ENCODE measurements at places on chromosomes 2 and 18.
A peak's percentile ranks its signal among the peaks of the same experiment; 100 is the strongest.

GRCh38 chr2:210007895-210008294, 5.5 kb downstream of the RPE start:
- no peak for DNase-seq

DNA sequence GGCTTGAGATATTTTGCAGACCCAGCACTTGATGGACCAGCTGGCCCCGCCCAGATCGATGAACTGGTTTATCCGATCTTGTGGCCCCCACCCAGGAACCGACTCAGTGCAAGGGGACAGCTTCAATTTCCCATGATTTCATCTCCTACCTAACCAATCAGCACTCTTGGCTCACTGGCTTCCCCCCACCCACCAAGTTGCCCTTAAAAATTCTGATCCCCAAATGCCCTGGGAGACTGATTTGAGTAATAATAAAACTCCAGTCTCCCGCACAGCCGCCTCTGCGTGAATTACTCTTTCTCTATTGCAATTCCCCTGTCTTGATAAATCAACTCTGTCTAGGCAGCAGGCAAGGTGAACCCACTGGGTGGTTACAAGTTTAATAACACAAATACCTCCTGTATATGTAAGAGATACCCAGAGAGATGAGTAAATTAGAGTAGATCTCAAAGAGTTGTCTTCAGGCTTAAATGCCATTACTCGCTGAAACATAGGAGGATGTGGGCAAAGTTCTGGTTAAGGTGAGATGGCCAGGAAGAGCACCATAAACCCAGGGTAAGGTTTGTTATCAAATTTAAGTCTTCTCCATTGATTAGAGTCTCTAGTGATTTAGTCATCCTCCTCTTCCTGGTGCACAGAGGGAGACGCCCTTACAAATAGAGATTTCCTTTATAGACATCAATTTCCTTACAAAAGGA, 222.8 kb downstream of the ARL4C start:
- no peak for DNase-seq

- DNase-seq = no peak
These were observed 34.3 kb downstream of the MSH2 start for GRCh38 chr2:47437287-47437686.

DNA sequence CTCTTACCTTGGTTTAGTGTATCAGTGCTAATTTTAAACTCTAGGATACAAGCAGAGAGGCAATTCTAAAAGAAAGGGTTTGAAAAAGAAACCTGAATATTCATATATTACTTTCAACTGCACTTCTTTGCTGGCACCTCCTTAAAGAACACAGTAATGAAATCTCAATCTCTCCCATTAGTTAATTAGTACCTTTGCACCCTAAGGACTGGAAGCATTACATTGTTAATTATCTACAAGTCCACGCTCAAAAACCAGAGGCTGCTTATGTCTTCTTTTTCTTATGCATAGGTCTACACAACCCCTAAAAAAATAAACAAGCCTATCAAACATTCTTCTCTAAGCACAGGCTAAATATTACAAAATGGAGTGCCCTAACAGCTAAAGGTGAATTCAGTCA, 20.2 kb downstream of the EPHA4 start:
- DNase-seq = no peak

- DNase-seq = no peak
These were observed 48.1 kb upstream of the TNFRSF11A start for GRCh38 chr18:62277045-62277444.

GRCh38 chr2:222082201-222082600, 216.6 kb downstream of the PAX3 start:
- no peak for DNase-seq

DNA sequence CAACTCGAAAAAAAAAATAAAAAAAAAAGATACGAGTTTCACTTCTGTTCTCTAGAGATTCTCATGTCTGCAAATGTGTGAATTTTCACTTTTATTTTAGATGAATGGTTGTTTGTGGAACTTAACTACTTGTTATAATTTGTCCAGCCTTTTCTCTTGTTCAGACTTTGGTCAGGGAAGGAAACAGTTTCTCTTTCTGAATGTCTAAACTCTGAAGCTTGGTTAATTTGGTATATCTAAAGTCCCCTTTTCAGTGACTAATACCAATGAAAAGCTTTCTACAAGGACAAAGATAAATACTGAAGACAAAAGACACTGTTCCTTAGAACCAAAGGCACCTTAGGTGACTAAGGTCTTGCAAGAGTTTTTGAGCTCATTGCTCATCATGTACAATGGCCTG, 144.4 kb upstream of the PIEZO2 start:
- no peak for DNase-seq

DNA sequence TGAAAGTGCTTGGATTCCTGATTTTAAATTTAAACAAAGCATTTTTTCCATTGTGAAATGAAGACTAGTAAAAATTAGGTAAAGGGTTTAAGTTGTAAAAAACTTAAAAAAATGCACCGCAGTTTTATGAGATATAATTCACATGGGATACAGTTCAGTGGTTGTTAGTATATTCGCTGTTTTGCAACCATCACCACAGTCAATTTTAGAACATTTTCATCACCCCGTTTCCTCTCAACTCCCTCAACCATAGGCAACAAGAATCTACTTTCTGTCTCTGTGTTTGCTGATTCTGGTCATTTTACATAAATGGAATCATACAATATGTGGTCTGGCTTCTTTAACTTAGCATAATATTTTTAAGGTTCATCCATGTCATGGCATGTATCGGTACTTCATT, 4.0 kb downstream of the DGKD start:
- DNase-seq = no peak

GRCh38 chr18:857986-858385, 45.9 kb upstream of the YES1 start:
- no peak for DNase-seq

DNA sequence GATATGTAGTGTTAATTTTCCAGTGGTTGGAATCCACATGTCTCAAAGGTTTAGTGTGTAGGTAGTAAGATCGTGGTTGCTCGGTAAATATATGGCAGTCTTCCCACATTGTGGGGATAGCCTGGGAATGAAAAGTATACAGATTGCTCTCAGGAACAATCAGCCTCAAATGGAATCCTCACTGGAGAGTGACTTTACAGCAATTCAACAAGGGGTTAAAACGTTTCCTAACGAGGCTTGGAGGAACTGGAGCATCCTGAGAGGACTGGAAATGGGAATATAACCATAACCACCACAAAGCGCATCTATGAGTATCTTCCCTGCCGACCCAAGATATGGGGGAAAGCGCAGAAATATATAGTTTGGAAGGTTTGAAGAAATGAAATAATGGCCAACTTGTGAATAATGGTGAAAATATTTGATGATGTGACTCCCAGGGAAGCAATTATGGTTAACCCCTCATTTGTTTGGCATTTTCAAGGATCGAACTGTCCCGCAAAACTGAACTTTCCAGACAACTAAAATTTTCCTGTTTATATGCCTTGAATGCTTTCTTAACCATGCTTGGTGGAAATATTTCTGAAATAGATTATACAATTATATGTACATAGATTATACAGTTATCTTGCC, 100.7 kb upstream of the FOSL2 start:
- DNase-seq = no peak

- DNase-seq = no peak
These were observed 138.6 kb upstream of the SIX3 start for GRCh38 chr2:44802777-44803424.

GRCh38 chr2:109383505-109384307, 230.1 kb downstream of the SEPTIN10 start:
- DNase-seq = no peak

GRCh38 chr2:191818725-191819350, 28.1 kb downstream of the CAVIN2 start:
- DNase-seq = no peak

GRCh38 chr2:182831101-182831500, 35.3 kb downstream of the FRZB start:
- no peak for DNase-seq

- peak; percentile 20 for DNase-seq
These were observed 38.5 kb downstream of the PNO1 start for GRCh38 chr2:68196120-68196716.

DNA sequence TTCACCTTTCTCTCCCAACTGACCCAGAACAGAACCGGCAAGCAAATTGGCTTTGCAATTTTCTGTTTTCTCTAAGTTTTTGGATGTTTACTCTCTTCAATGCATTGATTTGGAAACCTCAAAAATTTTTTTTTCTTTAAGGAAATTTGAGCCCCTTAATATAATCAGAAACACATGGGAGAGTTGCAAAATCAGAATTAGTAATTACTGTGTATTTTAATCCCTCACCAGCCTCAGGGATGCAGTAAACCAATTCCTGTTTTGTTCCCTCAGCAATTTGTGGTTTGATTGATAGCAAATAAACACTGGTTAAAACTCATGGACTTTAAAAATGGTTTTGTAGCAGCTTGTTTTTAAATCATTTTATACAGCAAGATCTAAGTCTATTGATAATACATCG, 281.5 kb downstream of the NEDD4L start:
- no peak for DNase-seq

- peak; percentile 42 for DNase-seq
These were observed 187.7 kb upstream of the CXCR4 start for GRCh38 chr2:136305517-136306192.

GRCh38 chr2:220811952-220812570, 760.0 kb downstream of the EPHA4 start:
- no peak for DNase-seq

GRCh38 chr2:26986576-26986975, 16.1 kb downstream of the MAPRE3 start:
- DNase-seq = no peak

- no peak for DNase-seq
These were observed 9.8 kb upstream of the DNAJC27 start for GRCh38 chr2:24981411-24982136.

DNA sequence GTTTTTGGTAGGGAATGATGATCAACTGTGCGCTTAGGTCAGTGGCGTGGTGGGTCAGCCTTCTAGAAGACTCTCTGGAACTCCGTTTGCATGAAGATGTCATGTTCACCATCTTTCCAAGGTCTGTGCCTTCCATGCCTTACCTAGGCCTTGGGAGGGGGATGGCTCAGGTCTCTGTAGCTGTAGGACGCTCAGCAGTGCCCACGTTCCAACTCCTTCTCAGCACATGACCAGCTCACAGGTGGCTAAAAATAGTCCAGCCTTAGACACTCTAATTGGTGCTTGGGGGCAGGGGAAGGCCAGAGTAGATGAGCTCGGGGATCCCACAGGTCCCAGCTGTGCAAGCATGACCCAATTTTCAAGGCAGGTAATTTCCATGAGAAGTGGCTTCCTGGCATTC, 42.3 kb upstream of the TEX51 start:
- no peak for DNase-seq

DNA sequence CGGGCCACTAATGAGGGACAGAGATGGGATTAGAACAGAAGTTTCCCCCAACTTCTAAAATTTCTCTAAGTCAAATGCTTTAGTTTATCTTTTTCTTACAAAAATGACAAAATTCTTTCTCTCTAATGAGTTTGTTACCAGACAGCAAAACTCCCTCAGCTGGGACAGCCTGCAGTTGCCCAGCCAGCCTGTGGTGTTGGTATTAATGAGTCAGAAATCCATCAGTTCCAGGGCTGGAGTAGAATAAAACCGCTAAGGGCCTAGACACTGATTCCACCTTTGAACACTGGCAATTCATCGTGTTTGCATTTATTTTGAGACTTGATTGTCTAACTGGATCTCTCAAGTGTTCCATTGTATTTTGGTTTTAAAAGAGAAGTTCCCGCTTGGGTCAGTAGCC, 38.3 kb upstream of the SMAD2 start:
- no peak for DNase-seq

GRCh38 chr18:75728621-75729020, 301.1 kb upstream of the SMIM21 start:
- no peak for DNase-seq

- no peak for DNase-seq
These were observed 14.2 kb upstream of the LIPG start for GRCh38 chr18:49547701-49548100.

DNA sequence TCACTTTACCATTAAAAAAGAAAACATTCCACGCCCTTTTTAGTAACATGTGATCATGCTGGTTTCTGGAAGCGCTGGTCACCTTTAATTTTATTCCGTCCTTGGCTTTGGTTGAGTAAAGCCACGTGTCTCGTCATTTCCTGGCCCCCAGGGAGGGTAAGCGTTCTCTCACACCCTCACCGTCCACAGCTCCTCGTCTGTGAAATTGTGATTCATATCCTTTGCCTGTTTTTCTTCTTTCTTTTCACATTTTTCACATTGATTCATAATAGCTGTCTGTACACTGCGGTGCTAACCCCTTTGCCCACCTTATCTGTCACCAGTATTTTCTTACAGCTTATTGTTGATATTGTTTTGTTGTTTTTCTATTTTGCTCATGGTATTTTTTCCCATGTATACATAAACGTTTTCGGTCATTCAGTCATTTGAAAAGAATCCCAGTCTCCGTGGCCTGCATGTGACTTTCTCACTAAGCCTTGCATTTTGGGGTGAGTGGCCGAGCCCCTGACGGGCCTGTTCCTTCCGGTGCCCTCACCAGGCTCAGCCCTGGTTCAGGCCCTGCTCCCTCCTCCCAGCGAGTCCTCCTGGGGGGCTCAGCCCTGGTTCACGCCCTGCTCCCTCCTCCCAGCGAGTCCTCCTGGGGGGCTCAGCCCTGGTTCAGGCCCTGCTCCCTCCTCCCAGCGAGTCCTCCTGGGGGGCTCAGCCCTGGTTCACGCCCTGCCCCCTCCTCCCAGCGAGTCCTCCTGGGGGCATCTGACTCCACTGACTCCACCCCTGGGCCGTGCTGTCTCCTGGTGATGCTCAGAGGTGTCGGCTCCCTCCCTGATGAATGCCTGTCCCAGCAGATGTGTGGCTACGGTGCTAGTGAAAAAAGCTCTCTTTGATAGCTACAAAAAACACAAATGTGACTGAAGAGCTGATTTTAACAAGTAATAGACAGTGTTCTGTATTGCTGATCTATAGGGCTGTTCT, 249.7 kb upstream of the PXDN start:
- DNase-seq = no peak

DNA sequence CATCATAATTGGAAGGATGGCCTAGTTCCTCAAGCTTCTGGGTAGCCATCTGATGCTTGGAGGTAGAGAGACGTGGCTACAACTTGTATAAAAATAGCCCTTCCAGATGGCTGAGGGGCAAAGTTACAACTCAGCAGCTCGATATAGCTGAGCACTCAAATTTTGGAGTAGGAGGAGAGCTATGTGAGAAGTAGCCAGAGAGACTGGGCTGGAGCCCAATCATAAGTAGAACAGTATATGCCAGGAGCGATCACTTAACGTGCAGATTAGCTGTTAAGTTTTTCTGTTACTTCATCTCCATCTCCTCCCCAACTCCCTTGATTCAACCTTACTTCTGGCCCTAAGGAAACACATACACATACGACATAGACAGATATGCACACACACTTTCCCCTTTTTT, 28.8 kb downstream of the CNRIP1 start:
- no peak for DNase-seq

Data from stimulated activated CD4-positive, alpha-beta T cell treated with anti-CD3 and anti-CD28 coated beads, Interleukin-12 subunit alpha, Interleukin-12 subunit beta, amount 100 ng/mL, for 48 hours (primary cell).